PC-9 (cell line): ENCODE measurements at places on chromosomes 3 and 15.
A peak's percentile ranks its signal among the peaks of the same experiment; 100 is the strongest.

DNA sequence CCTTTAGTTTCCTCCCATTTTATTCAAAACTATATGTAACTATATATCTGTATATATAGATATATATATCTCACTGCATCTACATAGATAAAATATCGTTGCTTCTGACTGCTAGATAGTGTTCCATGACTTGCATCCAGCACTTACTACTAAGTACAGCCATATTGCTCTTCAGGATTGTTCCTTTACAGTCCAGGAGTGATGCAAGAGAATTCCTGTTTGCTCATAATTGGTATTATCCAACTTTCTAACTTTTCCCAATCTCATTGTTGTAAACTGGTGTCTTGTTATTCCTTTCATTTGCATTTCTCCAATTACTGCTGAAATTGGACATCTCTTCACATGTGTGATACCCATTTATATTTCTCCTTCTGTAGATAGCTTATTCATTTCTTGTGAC, 99.8 kb upstream of the STRIT1 start:
- no peak for DNase-seq

DNA sequence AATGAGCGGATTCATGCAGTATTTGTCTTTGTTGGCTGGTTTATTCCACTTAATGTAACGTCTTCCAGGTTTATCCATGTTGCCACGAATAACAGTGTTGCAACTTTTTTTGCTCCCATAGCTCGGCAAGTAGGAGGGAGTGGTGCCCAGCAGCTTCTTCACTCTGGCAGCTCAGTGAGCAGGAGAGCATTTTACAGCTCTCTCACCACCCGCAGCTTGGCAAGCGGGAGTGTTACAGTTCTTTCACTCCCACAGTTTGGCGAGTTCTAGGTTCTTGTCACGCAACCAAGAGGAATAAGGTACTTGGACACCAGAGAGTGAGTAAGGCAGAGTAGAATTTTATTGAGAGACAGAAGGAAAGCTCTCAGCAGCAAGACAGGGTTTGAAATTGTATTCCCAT, 935.2 kb downstream of the TBL1XR1 start:
- DNase-seq, result no peak

DNA sequence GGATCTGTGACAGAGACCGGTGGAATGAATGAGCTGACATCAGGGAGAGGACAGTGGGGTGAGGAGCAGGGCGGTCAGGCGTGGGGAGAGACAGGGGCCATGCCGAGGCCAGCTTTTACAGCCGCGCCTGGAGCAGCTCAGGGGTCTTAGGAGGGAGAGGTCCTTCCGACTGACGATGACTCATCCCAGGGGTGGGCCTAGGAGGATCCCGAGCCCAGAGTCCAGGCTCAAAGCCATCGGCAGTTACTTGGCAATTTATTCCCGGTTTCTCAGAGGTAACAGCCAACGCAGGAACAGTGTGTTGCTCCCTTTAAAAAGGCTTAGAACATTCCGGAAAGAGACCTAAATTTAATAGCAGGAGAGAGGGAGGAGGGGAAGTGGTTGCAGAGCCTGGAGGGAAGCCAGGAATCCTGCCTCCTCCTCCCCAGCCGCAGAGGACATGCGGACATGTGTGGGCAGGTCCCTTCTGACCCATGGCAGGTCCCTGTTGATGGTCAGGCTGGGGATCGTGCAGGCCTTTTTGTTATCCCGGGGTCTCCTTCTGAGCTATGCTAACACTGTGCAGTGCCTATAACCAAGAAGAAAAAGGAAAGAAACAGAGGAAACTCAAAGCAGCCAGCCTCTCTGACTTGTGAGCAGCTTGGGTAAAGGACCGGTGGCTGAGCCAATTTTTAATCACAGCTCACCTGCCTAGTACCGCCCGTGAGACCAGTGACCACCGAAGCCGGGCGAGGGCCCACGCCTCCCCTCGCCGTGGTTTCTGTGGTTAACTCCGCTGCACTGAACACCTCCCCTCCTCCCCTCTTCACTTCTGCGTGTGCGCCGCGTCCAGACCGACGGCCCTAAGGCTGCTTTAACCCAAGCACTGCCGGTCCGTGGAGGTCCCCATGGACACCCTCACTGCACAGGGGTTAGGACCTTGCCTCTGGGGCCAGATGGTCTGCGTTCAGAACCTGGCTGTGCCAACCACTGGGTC, 392.4 kb upstream of the PROK2 start:
- no peak for DNase-seq

DNA sequence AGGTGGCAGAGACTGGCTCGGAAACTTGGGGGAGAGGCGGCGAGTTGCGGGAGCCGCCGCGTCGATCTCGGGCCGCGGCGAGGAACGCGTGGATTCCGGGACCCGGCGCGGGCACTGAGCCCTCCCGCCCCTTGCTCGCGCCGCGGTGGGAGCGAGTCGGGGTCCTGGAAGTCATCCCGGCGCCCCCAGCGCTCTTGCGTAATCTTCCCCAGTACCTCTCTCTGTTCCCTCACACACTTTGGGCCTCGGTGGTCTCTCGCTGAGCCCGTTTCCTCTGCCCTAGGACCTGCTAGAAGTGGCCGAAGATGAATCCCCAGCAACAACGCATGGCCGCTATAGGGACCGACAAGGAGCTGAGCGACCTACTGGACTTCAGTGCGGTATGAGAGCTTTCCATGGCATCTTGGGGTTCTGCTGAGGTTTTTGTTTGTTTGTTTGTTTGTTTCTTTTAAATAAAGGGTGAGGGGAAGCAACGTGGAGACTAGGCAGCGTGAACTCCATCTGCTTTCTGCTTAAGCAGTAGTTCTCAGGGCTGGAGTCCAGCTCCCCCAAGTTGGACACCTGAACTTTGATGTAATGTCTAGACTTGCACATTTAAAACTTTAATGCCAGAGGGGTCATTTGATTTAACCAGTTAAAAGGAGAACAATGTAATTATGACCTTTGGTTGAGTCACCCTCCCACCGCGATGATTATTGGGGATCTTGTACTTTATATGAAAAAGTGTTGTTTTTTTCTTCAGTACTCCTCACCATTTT, 1.3 kb downstream of the TCF12 start:
- no peak for DNase-seq

GRCh38 chr3:140078343-140078742, 143.4 kb downstream of the CLSTN2 start:
- no peak for DNase-seq

DNA sequence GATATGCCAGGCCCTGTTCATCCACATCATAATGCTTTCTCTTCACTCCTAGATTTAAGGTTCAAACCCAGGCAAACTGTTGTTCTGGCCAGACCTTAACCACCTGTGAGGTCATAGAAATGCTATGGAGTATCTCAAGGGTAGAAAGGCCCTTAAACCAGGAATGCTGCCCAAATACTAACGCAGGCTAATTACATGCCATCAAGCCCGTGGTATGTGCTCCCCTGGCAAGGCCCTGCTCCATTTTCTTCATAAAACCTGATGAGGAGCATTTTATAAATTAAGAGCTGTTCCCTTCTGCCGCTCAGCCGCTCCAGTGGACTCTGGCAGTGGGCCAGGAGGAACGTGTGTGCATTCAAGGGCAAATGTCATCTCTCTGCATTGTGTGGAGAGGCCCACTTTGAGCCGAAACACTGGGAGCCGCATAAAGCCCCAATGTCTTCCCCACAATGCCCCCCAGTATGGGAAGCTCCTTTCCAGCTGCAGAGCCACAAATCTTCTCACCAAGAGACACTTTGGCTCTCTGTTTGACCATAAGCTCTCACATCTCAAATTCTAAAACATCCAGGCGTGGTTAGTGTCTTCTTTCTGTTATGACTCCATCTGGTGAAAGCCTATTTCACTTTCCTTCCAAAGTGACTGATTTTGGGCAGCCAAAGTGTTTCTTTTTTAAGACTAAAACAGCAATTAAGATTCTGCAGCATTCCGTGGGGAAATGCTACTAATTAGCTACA, 210.8 kb upstream of the NR2E3 start:
- no peak for DNase-seq

DNA sequence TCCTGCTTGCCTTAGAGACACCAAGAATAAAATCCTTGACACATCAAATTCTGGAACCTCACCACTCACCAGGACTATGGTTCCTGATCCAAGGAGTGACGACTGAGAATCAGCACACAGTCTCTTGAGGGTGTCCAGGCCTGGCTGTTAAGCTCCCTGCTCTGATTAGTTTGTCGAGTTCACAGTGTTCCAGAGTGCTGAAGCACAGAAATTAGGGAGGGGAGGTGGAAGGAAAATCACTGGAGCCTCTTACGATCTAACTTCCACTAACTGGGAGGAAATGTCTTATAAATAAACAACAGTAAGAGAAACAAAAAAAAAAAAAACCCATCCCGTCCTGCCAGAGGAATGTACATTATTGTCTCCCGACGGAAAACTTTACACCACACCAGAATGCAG, 330.2 kb downstream of the TIGIT start:
- peak; percentile 43 for DNase-seq

DNA sequence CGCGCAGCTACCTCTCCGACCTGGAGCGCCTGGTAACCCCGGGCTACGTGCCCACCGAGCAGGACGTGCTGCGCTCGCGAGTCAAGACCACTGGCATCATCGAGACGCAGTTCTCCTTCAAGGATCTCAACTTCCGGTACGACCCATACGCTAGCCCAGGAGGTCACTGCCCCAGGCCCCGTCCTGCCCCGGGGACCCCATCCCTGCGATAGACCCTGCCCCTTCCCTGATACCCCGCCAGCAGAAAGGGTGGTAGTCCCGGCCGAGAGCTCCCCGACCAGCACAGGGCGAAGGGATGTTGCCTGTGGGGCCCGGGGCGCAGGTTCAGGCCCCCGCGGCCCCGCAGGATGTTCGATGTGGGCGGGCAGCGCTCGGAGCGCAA, 2.3 kb downstream of the GNAT1 start:
- no peak for DNase-seq

DNA sequence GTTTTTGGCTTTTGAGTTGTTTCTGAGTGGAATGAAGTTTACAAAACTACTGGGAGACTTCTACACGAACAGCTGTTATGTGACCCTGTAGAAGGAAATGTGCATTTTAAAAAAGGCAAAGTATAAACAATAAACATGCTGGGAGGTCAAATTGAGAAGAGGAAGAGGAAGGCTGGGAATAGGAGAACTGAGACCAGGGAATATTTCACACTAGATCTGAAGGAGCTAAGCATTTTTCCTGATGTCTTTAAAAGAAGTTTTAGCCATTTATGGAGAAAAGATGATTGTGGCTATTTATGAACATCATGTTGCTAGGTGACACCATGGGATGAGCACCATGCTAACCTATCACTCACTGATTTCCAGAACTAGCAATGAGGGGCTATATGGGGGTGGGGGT, 76.3 kb upstream of the FAM98B start:
- no peak for DNase-seq

- DNase-seq, result peak; percentile 93
These were observed at the start of gene NR2F2 for GRCh38 chr15:96330450-96331143. TSS of gene NR2F2 (plus strand) at chr15:96330700. CDS start at chr15:96332106, 1,406 bp downstream.

DNA sequence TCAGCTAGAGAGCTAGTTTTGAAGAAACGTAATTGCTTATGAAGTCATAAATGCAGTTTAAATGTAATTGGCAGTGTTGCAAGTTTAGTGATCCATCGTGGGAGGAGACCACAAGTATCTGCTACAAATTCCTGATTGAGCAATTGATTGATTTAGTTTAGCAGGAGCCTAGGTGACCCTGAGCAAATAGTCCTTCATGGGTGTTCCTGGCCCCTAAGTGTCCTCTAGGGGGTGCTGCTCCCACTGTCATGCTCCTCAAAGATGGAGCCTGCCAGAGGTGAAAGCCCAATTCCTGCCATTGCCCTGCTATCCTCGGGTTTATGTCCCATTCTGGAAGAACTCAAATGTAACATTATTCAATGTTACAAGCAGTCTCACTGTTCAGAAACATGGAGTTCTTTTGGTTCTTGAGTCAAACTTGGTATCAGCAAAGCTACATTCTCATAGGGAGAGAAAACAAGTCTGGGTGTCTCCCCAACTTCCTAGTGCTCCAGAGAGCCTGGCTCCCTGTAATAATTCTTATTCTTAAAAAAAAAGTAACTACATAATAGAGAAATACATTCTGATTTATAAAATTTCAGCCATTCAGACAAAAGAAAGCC, 29.8 kb upstream of the SENP5 start:
- peak; percentile 50 for DNase-seq

GRCh38 chr3:85162905-85163304, 204.1 kb downstream of the CADM2 start:
- DNase-seq, result no peak

DNA sequence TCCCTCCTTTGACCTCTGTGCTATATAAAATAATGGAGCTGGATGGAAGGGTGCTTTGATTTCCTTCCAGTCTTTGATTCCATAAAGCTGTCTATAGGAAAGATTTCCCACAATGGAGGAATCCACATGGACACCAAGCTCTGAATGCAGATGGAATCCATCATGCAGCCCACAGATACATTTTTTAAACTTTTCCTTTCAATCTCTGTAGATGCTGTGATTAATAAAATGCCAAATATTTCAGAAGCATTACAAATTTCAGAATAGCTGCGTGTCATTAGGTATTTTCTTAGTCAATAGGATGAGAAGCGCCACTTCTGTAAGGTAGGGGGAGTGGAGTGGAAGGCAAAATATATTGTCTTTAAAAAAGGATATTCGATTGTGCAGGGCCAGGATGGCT, 489.0 kb downstream of the NTRK3 start:
- no peak for DNase-seq

GRCh38 chr3:15347063-15347736, 14.8 kb upstream of the SH3BP5 start:
- DNase-seq, result peak; percentile 37

DNA sequence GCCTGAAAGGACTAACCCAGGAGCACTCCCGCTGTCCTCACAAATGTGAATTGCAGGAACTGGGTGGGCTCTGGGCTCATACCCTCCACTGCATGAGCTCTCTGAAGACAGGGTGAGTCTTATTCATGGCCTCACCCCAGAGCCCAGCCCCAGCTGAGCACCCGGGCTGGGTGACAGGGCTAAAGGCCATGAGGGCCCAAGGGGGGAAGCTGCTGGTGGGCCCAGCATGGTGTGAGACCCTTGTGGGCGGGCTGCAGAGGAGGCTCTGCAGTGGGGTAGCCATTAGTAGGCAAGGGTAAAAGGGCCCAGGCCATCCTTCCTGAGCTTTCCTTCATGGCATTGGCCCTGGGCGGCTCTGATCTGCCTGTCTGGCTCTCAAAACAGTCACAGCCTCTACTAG, 30.3 kb downstream of the SRPRB start:
- DNase-seq, result no peak

- DNase-seq, result no peak
These were observed 133.9 kb upstream of the LRRFIP2 start for GRCh38 chr3:37308247-37308646.

DNA sequence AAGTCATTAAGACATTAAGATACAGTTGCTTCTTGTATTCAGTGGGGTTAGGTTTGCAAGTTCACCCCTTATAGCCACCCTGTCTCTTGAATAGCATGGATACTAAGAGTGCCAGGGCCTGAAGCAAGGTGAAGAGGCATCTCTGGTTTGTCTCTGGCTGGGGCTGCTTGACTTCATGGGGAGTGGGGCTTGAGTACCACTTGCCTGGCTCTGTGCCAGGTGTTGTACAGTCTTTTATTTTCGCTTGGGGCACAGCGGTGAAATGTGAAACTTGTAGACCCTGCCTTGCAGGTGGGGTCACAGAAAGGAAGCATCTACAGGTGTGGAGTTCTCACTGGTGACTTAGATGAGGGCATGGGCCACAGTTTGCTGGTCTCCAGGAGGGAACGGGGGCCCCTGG, 152.1 kb downstream of the PDE8A start:
- no peak for DNase-seq
